ENCODE measurements at places on chromosomes 5 and 9. TPM values are rescaled to one million over a fixed set of nuclear protein-coding genes. Genes with fewer than 3 reads are reported as not detected.

- no peak for DNase-seq
Measured at GRCh38 chr9:86794391-86795046, 152.8 kb downstream of the GAS1 start.

DNA sequence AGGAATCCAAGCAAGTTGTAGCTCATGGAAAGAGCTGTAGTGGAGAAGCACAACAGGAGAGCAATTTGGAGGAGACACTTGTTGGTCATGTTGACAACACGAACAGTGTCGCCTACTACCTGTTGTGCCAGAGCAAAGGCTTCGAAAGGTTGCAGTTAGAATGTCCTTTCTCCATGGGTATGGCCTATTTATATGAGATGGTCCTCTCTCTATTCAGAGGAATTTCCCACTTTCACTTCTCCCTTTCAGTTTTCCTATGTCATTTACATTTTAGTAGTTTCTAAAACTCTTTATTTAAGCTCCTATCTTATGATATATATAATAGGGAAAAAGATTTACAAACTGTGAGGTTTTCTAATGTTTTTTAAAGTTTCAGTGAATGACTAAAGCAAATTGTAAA is at the start of gene IFNB1:
Gene IFNB1, minus strand, starts transcription at position 162 of the 400 bp plus-strand sequence. Its CDS starts 73 bp downstream, at position 89.
- DNase-seq = no peak

- no peak for DNase-seq
Measured at GRCh38 chr9:9061627-9062026, 1262.0 kb upstream of the DMAC1 start.

- DNase-seq = no peak
Measured at GRCh38 chr9:126498331-126498730, 115.4 kb upstream of the LMX1B start.

Gene SLC1A1
- total RNA-seq = not detected

GRCh38 chr5:80796846-80797245 is 142.1 kb upstream of the DHFR start:
- no peak for DNase-seq

- no peak for DNase-seq
Measured at GRCh38 chr5:16675806-16676205, 59.0 kb upstream of the RETREG1 start.

DNA sequence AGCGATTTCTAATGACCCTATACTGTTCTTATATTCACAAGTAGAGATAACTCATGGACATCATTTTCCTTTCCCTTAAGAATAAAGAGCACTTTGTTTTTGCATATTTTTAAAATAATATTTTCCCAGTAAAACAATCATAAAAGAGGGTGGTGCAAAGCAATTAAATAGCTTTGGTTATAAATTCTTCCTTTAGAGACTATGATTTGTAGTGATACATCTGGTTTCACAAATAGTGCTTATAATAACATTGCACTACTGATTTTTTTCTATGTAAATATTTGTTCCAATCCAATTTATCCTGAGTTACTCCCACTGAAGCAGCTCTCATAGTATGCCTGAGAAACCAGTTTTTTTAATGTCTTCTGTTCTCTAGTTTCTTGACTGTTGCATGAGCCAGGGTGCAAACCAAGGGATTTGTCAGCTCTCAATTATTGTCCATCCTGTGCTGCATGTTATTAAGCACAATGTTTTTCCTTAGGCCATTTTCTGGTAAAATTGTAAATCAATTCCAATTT is 74.7 kb downstream of the LURAP1L start:
- DNase-seq = no peak

DNA sequence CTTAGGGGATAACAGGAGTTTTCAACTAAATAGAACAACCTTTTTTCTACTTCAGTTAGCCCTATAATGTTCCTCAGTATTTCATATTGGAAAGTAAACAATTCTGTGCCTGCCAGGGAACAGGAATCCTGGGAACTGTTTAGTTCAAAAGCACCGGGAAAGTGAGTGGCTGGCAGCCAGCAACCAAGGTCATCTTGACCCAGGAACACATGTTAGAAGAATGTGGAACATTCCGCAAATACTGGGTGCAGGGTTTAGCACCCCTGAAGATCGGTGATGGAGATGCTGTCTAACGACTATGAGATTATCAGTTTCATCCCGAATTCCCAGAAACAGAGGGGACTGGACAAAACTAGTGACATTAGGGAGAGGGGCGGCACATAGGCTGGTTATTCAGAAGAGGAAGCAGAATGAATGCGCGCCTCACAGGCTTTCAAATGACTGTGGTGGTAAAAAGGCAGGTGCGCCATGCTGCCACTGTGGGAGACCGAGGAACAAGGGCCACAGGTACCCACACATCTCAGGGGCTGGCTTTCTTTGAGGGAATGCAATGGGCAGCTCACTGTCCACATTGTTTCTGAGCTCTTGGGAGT is 51.2 kb downstream of the IPPK start:
- no peak for DNase-seq

DNA sequence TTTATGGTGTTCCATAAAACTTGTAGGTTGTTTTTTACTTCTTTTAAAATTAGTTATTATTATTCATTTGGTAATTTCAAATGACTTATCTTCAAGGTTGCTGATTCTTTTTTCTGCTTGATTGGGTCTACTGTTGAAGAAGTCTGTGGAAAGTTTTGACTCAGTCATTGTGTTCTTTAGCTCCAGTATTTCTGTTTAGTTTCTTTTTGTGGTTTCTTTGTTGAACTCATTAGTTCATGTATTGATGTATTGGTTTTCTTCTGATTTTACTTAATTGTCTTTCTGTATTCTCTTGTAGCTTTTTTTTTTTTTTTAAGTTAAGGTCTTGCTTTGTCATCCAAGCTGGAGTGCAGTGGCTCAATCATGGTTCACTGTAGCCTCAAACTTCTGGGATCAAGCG is 345.4 kb upstream of the MEF2C start:
- no peak for DNase-seq

Gene ZDHHC11B
- not detected for total RNA-seq

DNA sequence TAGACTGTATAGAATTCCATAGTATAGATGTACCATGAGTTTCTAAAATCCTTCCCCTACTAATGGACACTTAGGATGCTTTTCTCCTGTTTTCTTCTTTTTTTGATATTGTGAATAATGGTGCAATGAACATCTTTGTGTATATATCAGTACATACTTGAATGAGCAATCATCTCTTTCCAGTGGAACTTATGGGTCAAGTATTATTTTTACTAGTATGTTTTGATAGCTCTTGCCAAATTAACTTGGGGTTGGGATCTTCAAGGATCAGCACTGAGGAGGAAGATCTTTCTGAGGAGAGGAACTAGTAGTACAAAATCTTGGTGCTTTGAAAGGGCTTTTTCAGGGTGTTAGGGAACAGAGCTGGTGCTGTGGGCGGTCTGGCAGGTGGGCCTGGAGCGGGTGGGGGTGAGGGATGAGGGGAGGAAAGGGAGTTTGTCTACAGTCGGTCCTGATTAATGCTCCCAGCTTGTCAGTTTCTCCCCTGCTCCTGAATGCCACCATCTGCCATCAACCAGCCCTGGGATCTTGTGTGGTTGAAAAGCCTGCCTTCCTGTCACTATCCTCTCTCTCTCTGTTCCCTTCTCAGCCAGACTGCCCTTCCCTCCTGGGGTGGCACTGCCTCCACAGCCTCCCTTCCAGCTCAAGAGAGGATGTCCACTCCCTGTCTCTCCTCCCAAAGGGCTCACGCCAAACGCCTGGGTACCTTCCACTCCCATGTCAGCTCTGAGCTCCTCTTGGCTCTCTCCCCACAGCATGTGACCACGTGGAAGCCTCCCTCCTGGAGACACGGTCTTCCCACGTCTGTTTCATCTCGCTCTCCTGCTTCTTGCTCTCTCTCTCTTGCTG is 185.9 kb downstream of the DAB2IP start:
- DNase-seq = no peak

DNA sequence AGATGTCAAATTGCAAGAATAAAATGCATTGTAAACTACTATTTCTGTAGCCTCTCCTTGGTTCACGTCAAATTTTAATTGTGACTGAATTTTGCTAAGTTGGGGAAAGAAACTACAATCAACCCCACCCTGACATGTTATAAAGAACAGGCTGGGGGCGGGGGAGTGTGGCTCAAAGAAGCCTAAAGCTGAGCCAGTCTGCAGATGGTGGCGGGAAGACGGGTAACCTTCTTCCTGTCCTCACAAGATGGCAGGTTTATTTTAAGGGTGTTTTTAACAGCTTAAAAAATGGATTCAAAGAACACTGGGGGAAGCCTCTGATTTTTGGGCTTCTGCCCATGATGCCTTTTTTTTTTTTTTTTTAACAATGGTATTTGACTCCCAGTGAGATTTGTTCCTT is 68.5 kb upstream of the MELK start:
- no peak for DNase-seq

- DNase-seq = peak; percentile 33
Measured at GRCh38 chr5:56003179-56003578, 8.4 kb upstream of the IL6ST start.

Gene DRD1
- not detected for total RNA-seq

- DNase-seq = no peak
Measured at GRCh38 chr9:4214486-4214885, 85.4 kb downstream of the GLIS3 start.

GRCh38 chr5:119363936-119364335 is 8.1 kb downstream of the TNFAIP8 start:
- peak; percentile 51 for DNase-seq

- no peak for DNase-seq
Measured at GRCh38 chr5:51096859-51097258, 286.4 kb upstream of the ISL1 start.

Gene FOXD4
- total RNA-seq = 0.10 TPM

Gene TSSK1B
- total RNA-seq = 0.14 TPM

- DNase-seq = peak; percentile 98
Measured at GRCh38 chr5:139985733-139986132, 57.4 kb downstream of the NRG2 start.

Gene CORO2A
- total RNA-seq = 39.3 TPM

DNA sequence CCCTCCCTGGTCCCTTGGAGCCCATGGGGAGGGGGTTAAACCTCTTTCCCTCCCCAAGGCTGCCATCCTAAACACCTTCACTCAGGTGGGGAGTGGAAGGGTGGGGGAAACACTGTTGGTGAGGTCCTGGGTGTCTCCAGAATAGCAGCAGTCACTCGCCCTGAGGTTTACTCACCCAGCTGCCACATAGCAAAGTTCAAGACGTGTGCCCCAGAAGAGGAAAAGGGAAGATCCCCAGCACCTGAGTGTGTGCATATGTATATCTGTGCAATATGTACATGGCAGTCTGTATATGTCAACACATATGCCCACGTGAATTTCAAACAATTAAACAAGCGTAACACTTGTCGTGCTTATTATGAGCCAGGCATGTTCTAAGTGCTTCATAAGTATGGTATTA is 31.3 kb upstream of the SMU1 start:
- DNase-seq = peak; percentile 28

- no peak for DNase-seq
Measured at GRCh38 chr5:106691701-106692100, 979.0 kb downstream of the EFNA5 start.

Gene NIPAL4
- total RNA-seq = 5.6 TPM

DNA sequence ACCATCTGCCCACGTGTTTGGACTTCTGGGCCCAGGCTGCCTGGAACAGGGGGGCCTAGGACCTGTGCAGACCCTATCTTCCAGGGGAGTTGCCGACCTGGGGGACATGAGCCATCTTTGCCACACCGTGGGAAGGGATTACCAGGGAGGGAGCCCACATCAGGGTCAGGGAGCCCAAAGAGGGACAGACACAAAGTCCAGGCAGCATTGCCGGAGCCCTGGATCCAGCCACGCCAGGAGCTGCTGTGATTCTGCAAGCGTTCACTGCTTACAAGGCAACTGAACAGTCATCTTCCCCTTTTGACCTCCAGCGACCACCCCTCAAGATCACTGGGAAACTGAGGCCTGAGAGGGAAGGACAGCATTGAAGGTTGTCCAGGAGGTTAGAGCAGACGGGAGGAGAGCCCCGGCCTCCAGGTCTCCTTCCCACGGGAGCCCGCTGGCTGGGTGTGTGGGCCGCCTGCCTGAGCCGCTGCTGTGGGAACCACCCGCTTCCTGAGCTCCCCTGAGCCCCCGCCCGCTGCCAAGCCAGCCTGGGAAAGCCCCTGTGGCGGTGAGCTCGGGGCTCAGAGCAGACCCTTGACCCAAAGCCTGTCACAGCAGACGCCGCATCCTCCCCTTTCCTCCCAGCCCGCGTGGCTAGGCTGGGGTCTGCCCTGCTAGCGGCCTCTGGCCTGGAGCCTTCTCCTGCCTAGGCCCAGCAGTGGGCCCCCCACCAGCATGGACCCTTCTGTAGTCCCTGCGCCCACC is 17.1 kb upstream of the NOTCH1 start:
- no peak for DNase-seq

Gene FAM163B
- total RNA-seq = not detected

Gene SLC4A9
- 0.04 TPM for total RNA-seq

Gene AGXT2
- total RNA-seq = not detected

DNA sequence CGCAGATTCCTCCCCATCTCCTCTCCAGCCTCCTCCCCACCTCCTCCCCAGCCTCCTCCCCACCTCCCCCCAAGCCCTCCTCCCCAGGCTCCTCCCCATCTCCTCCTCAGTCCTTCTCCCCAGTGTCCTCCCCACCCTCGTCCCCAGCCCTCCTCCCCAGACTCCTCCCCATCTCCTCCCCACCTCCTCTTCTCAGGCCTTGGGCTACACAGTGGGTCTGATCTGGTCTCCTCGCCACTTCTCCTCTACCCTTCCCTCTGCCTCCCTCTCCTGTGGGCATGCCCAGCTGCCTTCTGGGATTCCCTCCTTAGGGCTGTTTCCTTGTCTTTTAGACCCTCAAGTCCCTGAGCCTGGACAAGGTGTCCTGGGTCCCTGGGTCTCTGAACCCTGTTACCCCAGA is 28.3 kb downstream of the CXXC5 start:
- DNase-seq = no peak

DNA sequence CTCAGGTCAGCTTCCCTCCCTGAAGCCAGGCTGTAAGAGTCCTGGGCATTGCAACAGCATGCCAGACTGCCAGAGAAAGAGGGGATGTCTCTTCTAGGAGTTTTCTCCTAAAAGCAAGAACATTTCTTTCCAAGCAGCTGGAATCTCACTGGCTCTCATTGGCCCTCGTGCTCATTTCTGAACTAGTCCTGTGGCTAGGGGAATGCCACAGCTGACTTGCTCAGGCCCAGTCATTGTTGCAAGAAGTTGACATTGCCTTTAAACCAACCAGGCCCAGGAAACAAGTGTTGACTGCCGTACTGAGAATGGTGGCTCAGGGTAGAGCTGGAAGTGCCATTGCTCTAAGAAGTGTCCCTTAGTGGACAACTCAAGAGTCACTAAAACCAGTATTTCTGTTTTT is 15.0 kb upstream of the CEP120 start:
- DNase-seq = no peak

Gene ZDHHC11
- 0.67 TPM for total RNA-seq

GRCh38 chr9:107691664-107692063 is 202.1 kb upstream of the KLF4 start:
- DNase-seq = no peak

DNA sequence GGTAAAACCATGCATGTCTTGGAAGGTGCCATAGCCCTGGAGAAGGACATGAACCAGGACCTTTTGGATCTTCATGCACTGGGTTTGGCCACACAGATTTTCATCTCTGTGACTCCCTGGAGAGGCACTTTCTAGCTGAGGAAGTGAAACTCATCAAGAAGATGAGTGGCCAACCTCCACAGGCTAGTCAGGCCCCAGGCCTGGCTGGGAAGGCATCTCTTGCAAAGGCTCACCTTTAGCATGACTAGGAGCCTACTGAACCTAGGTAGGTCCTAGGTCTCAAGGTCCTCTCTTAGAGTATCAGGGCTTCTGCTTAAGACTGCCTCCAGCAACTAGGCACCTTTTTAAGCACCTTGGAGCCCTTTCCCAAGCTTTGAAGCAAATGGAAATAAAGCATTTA is 1448.7 kb upstream of the ACO1 start:
- DNase-seq = no peak

Gene OLFM1
- 0.07 TPM for total RNA-seq

Gene ZNF484
- total RNA-seq = 8.2 TPM
